CD4-positive, alpha-beta T cell treated with Interleukin-4 for 4 hours (primary cell): ENCODE measurements at places on chromosomes 16 and 17.

DNA sequence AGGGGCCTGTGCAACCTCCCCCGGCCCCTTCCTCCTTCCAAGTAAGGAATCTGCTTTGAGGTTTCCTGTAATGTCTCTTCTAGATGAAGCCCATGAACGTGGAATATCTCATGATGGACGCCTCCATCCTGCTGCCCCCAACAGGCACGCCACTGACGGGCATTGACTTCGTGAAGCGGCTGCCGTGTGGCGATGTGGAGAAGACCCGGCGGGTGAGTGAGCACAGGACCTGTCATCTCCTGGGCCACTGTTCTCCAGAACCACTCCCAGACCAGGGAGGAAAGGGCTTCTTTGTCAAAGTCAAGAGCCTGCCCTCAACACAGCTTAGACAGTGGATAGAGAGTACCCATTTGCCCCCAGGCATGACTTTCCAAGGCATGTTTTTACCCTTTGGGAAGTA is 107.1 kb downstream of the CLEC16A start:
- no peak for DNase-seq

DNA sequence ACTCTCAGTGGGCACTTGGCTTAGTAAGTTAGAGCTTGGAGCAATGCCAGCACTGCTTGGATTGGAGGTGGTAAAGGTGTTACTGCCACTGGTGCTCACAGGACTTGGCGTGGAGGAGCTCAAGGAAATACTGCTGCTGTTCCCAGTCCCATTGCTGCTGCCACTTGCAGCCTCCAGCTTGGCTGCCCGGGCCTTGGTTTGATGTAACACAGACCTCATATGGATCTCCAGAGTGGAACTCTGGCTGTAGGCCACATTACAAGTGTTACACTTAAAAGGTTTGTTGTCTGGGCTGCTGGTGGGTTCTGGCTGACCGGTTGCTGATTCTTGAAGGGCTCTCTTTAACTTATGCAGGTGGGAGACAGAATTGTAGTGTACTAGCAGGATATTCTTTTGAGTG is 250.3 kb downstream of the ZFHX3 start:
- DNase-seq = no peak

DNA sequence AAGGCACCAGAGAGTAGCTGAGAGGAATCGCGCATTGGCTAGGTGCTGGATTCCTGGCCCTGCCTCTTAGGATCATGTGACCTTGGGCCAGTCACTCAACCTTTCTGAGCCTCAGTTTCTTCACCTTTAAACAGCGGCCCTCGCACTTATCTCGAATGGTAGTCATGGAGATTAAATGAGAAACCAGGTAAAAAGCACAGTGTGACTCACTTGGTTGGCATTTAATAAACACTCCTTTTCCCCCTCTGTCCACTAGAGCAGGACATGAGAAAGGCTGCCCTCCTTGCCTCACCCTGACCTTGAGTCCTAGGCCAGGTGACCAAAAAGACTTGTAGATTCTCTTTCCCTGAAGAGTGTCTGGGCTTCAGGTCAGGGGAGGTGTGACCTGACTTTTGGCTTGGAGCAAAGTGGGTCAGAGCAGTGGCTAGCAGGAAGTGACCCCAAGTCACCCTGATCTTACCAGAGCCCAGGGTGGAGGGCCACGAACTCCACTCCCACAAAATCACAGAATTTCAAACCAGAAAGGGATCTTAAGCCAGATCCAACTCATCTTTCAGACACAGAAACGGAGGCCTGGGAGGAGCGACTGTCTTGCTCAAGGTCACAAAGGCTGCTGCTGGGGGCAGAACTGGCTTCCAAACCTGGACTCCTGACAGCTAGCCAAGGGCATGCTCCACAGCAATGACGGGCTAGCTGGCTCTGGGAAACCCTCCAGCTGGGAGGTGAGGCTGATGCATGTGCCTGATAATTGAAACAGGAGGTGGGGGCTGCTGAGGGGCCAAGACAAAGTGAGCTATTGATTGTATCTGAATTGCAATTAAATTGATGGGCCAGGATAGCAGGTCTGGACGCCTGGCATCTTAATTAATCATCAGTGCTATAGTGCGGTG is 65.2 kb downstream of the PIPOX start:
- no peak for DNase-seq

DNA sequence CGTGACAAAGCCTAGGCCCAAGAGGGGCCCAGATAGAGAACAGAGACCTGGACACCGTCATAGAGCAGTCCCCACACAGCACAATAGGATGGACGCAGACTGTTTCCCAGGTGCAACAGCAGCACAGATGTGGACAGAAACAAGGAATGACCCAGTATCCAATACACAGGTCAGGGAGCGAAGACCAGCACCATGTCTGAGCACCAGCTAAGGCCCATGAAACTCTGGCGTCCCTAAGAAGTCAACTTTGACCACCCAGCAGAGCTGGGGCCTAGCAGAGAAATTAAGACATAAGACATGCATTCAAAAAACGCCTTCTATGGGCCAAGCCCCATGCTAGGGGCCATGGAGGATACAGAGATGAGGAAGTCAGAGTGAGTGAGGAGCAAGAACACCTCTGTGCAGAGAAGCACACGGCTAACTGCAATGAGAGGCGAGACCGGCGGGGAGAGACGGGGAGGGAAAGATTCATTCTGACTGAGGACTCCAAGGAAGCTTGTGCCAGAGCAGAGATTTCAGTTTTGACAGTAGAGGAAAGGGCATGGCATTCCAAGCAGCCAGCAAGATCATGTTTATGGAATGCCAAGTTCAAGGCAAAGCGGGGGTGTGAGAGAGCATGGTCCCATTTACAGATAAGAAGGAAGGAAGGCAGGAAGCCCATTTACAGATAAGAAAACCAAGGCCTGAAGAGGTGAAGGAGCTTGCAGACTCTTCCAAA is 50.8 kb downstream of the PITPNM3 start:
- no peak for DNase-seq

DNA sequence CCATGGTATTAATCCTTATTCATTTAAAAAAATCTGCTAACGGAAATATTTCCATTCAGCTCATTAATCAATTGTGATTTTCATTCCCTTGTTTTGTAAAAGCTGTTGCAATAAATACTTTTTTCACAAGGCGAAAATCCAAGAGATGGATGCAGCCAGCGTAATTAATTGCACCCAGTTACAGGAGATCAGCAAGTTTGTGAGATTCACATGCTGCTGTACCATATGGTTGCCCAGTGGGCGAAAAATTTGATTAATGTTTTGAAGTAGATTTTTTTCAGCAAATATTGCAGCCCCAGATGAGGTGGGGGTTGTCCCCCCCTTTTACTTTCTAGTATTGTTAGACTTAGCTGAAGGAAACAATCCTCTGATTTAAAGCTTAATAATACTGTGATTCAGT is 186.6 kb downstream of the WWOX start:
- no peak for DNase-seq

- no peak for DNase-seq
Measured at GRCh38 chr17:70859829-70860228, 690.5 kb downstream of the KCNJ2 start.
